ENCODE measurements at places on chromosomes 16 and 17.

DNA sequence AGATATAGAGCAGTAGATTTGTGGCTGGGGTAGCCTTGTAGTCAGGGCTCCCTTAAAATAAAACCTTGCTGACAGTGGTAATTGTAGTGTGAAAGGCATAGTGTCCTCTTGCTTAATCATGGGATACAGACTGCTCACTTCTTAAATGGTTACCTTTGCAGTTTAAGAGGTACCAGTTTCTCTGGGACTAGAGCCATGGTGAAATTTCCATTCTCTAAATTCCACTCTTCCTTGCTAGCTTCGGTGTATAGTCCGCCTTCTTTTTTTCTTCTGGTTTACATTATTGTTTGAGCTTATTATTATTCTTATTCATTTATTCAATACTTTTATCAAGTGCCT lies 1.6 kb downstream of the CCP110 start:
- no peak for DNase-seq

DNA sequence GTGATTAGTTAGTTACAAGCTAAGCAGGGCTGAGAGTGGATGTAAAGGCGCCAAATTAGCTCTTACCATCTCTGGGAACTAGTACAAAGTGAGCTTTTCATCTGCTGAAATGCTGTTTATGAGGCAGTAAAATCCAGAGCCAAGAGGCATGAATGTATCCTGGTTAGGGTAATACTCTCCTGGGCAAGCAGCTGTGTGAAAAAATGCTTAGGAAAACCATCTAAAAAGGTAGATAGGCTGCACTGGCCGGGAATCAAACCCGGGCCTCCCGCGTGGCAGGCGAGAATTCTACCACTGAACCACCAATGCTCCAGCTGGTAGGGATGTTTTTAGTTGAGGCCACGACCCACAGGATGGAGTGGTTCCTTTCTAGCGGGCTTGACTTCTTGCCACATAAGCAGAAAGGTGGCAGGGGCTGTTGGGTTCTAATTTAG lies 23.0 kb downstream of the VAC14 start:
- DNase-seq = no peak

DNA sequence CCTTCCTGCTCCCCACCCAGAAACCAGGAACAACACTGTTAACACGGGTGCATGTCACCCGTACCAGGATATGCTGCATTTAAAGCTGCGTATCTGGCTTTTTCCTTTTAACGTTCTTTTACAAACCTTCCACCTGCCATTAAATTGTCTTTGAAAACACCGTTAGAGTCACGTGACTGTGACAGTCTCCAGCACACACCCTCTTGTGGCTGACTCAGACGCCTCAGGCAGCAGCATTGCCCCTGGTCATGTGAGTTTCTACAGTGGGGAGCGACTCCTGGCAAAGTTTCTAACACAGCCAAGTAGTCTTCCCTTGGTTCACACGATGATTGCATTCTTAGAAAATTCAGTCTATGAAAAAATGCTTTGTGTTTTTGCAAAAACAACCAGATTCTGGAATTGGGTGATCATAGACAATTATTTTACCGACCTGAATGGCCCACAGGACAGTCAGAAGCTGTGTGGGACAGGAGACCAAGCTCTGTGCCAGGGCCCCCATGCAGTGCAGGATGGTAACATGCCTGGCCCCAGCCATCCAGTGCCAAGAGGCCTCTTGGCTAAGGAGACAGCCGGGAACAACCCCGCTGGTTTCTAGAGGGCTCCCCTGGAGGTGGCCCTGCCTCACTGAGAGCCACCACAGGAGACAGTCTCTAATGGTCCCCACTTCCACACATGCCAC lies 199.1 kb downstream of the KATNIP start:
- DNase-seq = peak; percentile 67

GRCh38 chr16:80611930-80612327 lies 71.1 kb downstream of the DYNLRB2 start:
- no peak for DNase-seq

DNA sequence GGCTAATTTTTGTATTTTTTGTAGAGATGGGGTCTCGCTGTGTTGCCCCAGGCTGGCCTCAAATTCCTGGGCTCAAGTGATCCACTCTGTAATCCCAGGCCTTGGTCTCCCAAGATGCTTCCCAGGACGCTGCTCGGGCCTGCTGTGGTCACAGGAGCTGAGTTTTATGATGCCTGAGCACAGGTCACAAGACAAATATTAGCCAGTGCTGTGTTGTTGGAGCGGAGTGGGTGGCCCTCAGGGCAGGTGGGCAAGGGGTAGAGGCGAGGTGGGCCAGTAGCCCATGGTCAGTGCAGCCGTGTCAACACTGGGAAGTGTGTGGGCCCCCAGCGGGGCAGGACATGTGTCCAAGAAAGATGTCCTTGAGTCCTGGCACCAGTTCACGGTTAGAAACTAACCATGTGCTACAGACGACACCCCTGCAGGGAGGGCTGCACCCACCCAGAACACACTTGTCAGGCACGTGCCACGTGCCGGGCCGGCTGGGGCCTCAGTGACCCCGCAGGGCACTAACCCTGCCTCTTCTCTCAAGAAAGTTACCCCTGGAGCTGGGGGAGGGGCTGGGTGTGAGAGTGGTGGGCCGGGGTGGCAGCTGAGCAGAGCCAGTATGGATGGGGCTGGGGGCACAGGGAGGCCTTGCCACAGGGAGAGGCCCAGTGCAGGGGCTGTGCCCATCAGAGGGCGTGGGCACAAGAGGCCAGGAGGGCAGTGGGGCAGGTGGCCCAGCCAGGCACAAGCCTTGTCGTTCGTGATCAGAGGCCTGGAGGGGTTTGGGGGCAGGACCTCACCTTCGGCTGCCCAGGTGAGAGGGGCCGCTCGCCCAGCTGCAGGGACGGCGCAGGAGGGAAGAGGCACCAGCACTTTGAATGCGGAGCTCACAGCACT lies 103.1 kb upstream of the CHMP6 start:
- no peak for DNase-seq

DNA sequence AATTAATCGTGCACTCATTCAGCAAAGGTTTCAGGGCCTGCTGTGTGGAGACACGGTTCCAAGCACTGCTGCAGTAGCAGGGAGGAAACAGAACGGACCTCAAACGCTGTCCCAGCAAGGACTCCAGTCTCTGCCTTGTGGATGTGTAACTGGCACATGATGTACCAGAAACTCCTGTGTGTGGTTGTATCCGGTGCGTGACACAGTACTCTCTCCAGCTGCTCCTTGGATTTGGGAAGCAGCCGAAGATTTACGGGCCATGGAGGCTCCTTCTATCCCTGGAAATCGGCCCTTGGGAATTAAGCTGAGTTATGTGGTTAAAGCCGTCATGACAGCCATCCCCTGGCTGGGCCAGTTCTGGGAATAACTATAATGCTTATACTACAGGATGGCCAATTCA lies 8.5 kb upstream of the ANKRD11 start:
- DNase-seq = no peak

- peak; percentile 46 for DNase-seq
These were observed at the start of gene SLC9A5 for GRCh38 chr16:67248401-67249177. SLC9A5 (plus strand) TSS chr16:67248979; CDS start chr16:67249015, 36 bp downstream.

Data from HEK293T (cell line).